ENCODE measurements at places on chromosomes 4 and X. TPM values are rescaled to one million over a fixed set of nuclear protein-coding genes. Genes with fewer than 3 reads are reported as not detected.

The TCEAL2 gene
- total RNA-seq: 0.26 TPM

The COX7B2 gene
- total RNA-seq: not detected

The CSAG1 gene
- total RNA-seq: not detected

The SPANXN3 gene
- total RNA-seq: not detected

The RNF113A gene
- 12.6 TPM for total RNA-seq
